ENCODE measurements at places on chromosomes 3 and 15.

DNA sequence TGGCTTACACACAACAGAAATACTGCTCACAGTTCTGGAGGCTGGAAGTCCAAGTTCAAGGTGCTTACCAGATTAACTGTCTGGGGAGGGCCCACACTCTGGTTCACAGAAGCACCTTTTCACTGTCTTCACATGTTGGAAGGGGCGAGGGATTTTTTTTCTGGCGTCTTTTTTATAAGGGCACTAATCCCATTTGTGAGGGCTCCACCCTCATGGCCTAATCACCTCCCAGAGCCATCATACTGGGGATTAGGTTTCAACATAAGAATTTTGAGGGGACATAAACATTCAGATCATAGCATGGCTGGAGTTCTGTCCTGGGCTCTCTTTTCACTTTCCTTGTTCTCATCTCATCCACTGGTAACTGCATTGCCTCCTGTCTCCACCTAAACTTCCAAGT lies 63.5 kb downstream of the IGF1R start:
- no peak for DNase-seq

GRCh38 chr3:155037508-155038202 lies 42.5 kb upstream of the MME start:
- no peak for DNase-seq

DNA sequence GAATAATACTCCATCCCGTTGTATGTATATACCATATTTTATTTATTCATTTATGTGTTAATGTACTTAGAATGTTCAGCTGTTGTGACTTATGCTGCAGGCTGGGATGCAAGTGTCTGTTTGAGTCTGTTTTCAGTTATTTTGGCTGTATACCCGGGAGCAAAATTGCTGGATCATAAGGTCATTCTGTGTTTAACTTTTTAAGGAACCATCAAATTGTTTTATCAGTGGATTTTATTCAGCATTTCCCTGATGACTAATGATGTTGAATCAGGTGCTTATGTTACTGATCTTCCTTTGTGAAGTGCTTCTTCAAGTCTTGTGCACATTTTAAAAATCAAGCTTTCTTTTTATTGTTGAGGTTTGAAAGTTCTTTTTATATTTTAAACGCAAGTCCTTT lies 118.1 kb downstream of the SLC25A26 start:
- no peak for DNase-seq

- no peak for DNase-seq
Observed at GRCh38 chr3:160450846-160451245, 1.3 kb upstream of the TRIM59 start.

DNA sequence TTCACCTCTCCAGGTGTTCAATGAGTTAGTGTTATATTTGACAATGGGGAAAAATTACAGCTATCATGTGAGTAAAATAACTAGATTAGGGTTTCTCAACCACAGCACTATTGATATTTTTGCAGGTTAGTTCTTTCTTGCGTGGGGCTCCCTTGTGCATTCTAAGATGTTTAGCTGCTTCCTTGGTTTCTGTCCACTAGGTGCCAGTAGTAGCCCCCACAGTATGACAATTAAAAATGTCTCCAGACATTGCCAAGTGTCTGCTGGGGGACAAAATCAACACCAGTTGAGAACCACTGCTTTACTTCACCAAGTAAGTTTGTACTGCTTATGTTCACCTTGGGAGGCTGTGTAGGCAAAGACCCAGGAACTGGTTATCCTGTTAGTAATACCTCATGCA lies 618.7 kb downstream of the EDEM1 start:
- DNase-seq = no peak

DNA sequence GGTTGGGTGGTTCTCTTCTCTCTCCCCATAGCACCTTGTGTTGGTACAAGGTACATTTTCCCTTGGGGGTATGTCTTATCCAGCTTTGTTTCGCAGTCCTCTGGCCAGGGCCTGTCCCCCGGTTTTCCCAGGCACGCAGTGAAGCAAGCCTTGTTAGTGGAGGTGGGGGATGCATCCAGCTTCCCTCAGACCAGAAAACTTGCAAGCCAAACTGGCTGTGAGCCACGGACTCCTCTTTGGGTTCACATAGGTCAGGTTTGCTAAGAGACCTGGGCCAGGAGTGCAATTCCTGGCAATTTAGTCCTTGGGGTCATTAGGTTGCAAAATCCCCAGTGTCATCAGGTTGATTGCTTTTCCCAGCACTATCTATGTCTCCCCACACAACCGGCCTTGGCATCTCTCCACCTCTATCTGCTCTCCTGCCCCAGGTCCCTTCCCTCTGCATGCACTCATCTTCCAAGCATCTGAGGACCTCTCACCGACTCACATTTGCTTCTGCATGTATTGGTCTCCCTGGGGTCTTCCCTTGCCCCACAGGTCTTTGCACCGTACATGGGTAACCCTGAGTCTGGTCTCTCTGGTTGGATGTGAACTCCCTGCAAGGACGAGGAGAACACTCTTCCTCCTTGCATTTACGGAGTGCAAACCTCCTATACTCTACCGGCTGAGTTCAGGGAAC lies 34.2 kb downstream of the BCL2L10 start:
- DNase-seq = no peak

GRCh38 chr3:65587650-65588439 lies 450.9 kb downstream of the MAGI1 start:
- DNase-seq = no peak

DNA sequence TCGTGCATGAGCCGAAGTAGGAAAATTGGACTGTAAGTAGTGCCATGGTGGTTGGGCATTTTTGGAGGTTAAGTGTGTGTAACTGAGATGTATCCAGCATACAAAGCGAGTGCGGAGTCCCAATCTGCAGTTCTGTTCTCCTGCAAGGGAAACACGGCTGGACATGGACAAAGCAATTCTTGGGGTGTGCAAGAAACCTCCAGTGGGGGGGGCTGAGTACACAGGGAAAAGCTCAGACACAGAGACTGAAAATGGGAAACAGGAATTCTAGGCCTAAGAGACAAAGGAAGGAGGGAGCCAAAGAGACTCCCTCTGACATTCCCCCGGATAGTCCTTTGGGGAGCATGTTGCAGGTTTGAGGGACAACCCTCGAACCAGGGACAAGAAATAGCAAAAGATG lies 83.2 kb upstream of the PLSCR4 start:
- no peak for DNase-seq

- no peak for DNase-seq
Observed at GRCh38 chr3:132004571-132004970, 30.2 kb downstream of the CPNE4 start.

Measured in CD4-positive, alpha-beta T cell treated with Interleukin-12 subunit alpha and Interleukin-12 subunit beta, for 1 hour (primary cell).